Head of caudate nucleus (tissue), 42 donors: ENCODE measurements at places on chromosomes 7 and 10.

DNA sequence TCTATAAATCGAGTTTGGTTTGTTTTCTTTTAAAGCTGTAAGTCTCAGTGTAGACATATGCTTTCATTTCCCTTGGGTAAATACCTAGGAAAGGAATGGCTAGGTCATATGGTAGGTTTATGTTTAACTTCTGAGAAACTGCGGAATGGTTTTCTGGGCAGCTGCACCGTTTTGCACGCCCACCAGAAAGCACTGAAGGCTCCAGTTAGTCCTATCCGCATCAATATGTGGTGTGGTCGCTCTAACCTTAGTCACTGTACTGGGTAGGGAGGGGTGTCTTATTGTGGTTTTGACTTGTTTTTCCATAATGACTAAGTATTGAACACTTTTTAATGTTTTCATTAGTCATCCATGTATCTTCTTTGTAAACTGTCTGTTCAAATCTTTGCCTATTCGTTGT, 279.5 kb upstream of the AKR1E2 start:
- no peak for DNase-seq

GRCh38 chr7:103576641-103577040, 130.6 kb upstream of the SLC26A5 start:
- DNase-seq = no peak

GRCh38 chr10:14748441-14748840, 26.3 kb downstream of the FAM107B start:
- no peak for DNase-seq

GRCh38 chr7:132152131-132152889, 424.0 kb downstream of the PLXNA4 start:
- no peak for DNase-seq

DNA sequence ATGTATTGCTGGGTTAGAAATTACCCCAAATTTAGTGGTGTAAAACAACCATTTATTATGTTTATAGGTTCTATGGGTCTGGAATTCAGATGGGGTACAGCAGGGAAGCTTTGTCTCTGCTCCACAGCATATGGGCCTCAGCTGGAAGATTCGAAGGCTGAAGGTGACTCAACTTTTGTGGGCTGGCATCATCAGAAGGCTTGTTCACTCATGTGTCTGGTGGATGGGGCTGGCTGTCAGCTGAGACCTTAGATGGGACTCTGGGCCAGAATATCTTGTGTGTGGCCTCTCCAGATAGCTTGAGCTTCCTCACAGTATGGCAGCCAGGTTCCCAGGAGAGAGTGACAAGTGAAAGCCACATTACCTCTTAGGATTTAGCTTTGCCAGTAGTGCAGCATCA, 45.9 kb downstream of the ZNF503 start:
- DNase-seq = no peak
